ENCODE measurements at places on chromosomes 12 and 14.

GRCh38 chr12:120856980-120857379 lies 47.2 kb downstream of the SPPL3 start:
- no peak for DNase-seq

DNA sequence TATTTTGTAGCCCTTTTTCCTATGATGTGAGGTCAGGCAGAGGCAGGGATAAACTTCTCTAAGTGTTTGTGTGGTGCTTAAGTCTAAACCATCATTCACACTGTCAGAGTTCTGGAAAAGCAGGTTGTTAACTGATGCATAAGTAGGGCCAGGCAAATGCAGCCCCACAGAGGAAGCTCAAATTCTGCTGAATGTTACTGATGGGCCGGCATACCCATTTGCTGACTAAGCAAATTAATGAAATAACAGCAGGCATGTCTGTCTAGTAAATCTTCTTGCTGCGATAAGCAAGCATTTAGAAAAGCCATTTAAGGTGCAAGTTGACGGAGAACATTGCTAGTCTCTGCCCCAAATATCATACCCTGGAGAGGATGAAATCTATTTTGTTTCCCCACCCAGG lies 523.2 kb upstream of the CCDC196 start:
- no peak for DNase-seq

GRCh38 chr12:93164103-93164880 lies 213.4 kb upstream of the NUDT4 start:
- DNase-seq, result no peak

DNA sequence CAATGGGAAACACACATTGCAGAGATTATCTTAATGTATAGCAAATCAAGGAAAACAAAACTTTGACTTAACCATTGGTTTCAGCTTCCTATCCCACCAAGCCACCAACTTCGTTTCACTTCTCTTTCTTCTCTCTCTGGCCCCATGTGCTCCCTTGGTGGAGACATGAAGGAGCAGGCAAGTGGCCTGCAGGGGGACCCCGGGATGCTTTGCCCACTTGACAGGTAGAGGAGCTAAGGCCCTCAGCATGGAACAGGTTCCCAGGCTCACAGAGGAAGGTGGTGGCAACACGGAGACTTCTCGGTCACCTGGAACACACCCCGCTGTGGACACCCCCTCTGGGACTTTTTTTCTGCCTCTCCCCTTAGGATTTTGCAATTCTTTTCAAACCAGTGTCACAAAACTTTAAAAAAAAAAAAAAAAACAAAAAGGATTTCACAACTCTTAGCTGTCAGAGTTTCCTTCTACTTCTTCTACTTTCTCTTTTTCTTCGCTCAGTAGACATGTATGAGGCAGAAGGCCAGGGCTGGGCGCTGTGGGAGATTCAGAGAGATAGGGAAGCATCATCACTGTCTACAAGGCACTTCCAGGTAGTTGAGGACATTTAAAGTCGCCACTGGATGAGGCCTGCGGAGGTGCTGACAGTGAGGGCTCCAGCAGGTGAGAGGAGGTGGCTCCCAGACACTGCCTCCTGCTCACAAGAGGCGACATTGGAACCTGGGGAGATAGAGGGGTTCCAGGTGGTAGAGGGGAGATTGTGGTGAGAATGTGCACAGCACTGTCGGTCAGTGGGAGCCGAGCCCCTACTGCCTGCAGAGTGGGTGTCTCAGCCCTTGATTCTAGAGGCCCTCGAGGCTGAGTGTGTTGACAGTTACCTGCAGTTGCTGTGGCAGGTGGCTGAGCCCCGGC lies 119.6 kb downstream of the GCH1 start:
- no peak for DNase-seq

DNA sequence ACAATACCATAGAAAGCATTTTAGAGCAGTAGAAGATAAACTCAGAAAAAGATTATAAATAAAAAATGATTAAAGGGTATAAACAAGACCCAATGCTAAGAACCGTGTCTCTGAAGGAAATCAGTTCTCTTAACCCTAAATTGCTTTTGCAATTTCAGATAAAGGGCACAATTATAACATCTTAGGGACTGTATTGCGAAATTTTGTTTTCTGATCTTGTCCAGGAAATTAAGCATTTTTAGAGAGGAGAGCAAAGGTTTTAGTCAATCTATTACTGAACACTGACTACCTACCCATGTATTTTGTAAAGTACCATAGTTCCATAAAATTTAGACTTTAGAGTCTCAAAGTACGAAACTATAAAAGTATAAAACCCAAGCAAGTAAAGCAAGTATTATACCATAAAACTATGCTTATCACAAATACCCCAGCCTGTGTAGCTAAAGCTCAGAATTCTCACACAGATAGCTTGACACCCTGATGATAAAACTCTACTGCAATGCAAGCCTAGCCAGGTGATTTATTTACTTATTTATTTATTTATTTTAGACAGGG lies 6.8 kb upstream of the CHPT1 start:
- DNase-seq, result no peak

Measured in cerebellar nuclear complex (tissue), 1 donor.